Nucleus accumbens (tissue), 56 donors: ENCODE measurements at places on chromosomes 12 and 14.

DNA sequence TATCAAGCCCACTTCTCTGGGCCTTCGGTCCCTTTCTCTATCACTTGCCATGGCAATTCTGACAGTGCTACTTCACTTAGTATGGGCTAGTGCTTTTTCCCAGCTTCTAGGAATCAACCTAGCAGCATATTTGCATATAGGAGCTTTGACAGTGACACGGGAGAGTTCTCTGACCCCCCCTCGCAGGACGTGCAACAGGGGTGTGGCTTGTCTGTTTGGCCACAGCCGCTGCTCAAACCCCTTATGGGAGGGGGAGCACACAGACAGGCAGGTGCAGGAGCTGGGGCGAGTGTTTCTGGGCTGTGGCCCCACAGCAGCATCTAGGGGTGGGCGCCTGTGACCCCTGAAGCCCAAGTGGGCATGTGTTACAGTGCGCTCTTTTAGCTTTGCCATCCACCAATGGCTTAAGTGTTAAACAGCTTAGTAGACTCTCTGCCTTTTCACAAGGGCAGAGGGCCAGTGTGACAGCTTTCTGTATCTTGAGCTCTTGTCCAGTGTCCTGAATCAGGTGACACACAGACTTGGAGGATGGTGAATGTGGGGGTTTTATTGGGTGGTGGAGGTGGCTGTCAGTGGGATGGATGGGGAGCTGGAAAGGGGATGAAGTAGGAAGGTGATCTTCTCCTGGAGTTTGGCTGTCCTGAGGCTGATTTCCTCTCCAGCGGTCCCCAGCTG lies 229.3 kb downstream of the PCNX1 start:
- no peak for DNase-seq

DNA sequence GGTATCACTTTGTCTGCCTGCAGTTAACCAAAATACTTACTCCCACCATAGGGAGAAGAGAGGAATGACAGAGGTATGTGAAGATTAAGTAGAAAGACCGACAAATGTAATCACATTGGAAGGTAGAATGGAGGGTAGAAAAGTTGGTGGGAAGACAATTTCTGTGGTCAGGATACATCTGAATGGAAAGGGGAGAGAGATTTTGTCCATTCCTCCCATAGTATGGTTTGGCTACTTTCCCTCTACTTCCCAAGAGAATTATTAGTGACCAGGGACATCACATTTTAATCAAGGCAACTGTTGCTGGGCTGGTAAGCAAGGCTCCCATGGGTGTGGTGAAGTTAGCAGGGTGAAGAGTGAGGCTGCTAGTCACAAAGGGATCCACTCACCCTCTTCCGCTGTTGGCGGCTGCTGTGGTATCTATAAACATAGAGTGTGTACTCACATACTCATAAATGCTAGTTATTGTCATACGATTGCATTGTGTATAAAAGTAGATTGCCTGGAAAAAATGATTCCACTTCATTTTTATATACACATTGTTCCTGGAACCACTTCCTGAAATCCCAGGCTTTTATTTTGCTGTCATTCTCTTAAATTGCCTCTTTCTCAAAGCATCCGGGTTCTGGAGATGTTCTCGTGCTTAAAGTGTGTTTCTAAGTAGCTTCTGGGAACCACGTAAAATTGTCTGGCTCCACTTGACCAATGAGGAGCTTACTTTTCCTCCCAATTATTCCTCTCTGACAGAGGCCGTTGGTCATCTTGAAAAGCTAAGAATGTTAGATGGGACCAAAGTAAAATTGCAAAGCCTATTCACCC lies 413.1 kb downstream of the ZFP36L1 start:
- no peak for DNase-seq

DNA sequence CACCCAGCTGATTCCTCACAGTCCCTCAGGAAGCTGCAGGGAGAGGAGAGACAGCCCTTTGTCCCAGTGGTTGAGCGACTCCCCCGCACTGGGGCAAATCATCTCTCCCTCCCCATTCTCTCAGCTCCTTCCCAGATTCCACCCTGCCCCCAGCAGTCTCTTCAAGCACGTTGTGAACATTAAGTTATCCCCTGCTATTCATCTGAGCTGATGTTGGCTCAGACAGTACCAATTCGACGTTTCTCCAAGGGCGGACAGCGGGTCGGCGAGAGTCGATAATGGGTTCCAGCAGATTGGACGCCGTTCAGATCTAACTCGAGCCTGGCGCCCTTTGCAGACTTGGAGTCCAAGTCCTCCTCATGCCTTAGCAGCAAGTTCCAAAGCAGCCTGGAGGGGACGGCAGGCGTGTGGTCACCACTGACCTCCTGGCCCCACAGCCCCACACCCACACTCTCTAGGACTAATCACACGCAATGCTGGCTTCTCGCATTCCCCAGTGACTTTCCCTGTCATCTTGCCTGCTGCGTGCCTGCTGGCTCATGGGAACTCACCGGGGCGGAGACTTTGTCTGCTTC lies 245.9 kb downstream of the CHST11 start:
- DNase-seq = no peak

- DNase-seq = no peak
These were observed 76.6 kb upstream of the CEP83 start for GRCh38 chr12:94536040-94536965.

DNA sequence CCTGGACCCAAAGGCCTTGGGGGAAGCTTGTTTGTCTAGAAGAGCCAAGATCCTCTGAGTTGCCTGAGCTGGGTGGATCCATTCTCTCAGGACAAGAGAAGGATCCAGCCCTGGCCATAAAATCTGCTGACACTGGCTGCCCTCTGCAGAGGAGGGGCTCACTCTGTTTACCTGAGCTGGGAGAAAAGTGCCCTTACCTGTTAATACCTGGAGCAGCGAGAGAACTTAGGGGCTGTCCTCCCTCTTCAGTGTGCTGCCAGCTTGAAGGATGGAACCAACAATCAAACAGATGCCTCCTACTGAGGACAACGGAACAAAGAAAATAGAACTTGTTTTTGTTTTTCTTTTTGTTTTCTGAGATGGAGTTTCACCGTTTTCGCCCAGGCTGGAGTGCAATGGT lies 7.3 kb upstream of the KRT7 start:
- no peak for DNase-seq

DNA sequence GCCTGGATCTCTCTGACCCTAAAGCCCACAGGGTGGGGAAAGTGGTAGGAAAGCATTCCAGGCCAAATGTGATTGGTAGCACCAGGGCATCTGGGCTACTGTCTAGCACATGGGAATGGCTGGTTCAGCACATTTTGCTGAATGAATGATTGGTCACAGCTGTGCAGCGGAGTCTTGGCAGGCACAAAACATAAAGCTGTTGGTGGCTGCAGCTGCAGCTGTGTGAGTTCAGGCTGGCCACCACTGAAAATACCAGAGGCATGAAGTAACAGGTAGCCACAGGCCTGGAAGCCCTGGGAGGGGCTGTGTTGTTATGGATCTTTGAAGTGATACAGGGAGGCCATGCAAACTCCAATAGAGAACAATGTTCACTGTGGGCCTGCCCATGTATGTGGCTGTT lies 72.7 kb downstream of the MYRFL start:
- DNase-seq = peak; percentile 42
